ENCODE measurements at places on chromosomes 2 and 18.

DNA sequence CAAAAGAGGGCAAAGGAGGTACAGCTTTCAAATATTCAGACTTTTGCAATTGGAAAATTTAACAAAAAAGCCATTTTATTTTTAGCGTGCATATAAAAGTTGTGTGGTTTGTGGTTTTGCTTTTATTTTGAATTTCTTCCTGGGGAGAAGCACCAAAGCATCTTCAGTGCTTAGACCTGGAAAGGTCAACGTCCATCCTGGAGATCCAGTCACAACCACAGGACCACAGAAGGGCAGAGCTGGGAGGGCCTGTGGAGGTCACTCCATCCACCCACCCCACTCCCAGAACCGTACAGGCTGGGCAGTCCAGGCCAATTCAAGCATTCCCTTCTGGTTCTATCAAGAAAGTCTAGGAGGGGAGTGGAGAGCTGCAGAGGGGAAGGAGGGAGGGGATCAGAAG, 43.8 kb downstream of the MPHOSPH10 start:
- DNase-seq: no peak

- no peak for DNase-seq
These were observed 284.1 kb downstream of the MYCN start for GRCh38 chr2:16224298-16225045.

DNA sequence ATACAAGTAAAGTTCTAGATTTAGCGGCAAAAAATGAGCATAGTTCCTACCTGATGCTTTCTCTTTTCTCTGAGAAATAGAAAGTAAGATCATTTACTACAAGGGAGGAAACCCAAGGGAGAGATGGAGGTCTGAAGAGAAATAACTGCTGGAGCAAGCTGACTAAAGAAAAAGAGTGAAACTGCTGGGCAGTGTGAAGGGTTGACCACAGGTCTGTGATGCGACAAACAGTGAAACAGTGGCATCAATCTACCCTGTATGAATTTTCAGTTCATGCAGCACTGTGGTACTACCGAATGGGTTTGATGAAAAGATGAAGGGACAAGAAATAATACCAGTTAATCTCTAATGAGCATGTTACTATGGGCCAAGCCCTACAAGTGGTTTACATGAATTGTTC, 52.2 kb downstream of the CUL3 start:
- no peak for DNase-seq

- DNase-seq: no peak
These were observed 796.3 kb upstream of the FSHR start for GRCh38 chr2:49950646-49951045.

DNA sequence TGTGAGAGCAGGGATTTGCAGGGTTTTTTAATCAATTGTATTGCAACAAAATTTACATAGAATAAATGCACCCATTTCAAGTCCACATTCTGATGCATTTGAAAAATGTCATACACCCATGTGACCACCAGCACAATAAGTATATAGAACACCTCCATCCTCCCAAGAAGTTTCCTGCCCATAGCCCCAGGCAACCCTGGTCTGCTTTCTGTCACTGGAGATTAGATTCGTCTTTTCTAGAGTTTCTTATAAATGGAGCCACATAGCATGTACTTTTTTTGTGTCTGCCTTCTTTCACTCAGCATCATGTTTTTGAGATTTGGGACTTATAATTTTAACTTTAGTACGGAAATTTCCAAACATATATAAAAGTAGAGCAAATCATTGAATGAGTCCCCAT, 127.2 kb upstream of the EPAS1 start:
- no peak for DNase-seq

GRCh38 chr2:53632714-53633113, 134.9 kb upstream of the CHAC2 start:
- DNase-seq: no peak

DNA sequence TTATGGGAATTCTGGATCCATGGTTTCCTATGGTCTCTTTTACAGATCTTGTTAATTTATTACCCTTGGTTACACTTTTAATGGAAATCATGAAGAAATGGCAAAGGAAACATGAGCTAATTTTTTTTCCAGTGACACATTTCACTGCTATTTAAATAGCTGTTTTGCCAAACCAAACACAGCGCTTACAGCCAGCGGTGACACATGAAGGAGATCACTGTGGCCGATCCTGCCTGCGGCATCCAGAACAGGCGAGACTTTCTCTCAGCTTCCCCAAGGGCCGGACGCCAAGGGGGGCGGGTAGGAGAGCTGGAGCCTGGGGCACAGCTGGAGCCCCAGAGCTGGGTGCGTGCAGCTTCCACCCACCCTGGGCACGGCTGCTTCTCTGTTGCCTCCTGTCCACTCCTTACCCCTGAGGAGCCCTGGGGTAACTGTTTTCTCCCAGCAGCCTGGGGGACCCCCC, 81.4 kb upstream of the PKDCC start:
- no peak for DNase-seq

GRCh38 chr2:27916293-27916995, 25.9 kb downstream of the BABAM2 start:
- no peak for DNase-seq

DNA sequence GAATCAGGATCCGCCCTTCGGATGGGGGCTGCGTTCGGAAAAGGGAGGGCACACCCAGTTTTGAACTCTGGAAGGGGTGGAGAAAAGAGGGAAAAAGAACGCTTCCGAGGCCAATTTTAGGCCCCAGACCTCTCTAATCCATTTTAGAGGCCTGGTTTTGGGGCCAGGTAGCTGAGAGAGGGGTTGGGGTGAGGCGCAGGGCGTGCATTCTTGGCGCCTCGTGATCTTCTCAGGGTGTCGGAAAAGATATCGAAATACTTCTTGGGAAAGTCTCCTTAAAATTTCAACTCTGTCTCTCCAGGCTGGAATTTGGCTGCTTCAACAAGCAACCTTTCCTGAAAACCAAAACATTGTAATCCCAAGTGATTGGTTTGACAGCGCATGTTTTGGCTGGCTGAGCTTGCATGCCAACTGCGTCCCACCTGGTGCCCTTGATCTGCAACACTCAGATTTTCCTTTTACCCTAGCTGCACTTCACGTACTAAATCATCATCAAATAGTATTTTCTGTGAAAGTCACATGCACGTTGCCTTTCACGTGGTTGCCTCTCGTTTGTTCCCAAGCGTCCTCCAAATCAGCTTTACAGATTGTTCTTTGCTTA, 864 bp upstream of the XPO1 start:
- DNase-seq: no peak

GRCh38 chr2:130374587-130375290, 18.9 kb downstream of the PTPN18 start:
- DNase-seq: no peak

- DNase-seq: no peak
These were observed 21.6 kb downstream of the TMEM18 start for GRCh38 chr2:655626-656025.

DNA sequence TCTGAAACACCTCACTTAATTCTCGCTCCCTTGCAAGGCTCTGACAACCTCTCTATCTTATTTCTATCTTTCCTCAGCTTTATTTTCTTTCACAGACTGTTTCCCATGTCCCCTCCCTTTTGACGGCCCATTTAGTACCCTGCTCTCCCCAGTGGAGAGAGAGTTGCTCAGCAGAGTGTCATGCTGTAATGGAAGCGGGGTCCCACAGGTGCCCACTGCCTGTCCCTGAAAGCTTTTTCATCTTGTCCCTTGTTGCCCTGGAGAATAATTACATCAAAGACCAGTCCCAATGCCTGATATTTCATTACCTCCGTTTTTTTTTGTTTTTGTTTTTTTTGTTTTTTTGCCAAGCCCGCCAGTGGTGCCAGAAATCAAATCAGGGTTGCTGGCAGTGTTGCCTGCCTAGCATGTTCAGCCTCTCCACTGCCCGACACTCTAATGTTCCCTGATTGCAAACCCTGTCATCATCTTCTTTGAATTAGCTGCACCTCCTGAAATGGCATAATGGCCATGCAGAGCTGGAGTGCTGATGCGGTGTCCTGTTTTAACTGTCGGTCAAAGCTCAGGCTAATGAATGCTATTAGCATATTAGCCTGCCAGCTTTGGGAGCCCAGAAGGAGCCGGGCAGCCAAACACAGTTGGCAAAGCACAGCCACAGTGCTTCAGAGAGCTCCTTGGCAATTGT, 71.2 kb upstream of the CAVIN2 start:
- DNase-seq: no peak

GRCh38 chr2:46748121-46748520, 167.5 kb downstream of the MCFD2 start:
- DNase-seq: no peak

- no peak for DNase-seq
These were observed 84.3 kb downstream of the RAPGEF4 start for GRCh38 chr2:172819943-172820342.

- DNase-seq: no peak
These were observed 271.3 kb downstream of the CYRIA start for GRCh38 chr2:16394072-16394985.

GRCh38 chr18:21335927-21336488, 94.0 kb downstream of the GREB1L start:
- DNase-seq: no peak

GRCh38 chr2:182952741-182953450, 85.4 kb downstream of the NCKAP1 start:
- DNase-seq: no peak

- no peak for DNase-seq
These were observed 60.5 kb downstream of the SMCHD1 start for GRCh38 chr18:2715990-2716389.

DNA sequence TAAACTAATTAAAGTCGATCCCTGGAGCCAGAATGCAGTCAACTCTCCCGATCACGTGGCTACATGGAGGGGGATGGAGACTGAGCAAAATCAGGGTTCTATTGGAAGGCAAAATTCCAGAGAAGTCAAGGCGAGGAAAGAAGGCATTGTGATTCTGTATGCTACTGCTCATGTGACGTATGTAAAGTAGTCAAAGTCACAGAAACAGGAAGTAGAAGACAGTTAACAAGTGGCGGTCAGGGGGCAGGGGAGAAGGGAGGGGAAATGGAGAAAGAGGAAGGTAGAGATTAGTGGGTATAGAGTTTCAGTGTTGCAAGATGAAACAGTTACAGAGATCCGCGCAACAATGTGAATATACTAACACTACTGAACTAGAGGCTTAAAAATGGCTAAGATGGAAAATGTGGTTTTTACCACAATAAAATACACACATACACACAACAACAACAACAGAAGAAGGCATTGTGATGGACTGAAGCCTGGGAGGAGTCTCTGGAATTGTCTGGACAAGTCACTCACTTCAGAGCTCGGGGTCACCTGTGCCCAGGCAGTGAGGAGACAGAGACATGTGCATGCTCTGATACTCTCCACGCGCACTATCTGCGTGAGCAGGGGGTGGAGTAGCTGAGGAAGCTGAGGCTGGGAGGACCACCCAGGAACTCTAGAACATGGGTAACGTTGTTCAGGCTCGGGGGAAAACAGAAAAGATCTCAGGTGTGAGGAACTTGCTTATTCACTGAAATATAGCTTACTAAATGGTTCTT, 89.9 kb upstream of the CDCA7 start:
- DNase-seq: peak; percentile 38
